HuH-7 (cell line): ENCODE measurements at places on chromosomes 2 and 18.

DNA sequence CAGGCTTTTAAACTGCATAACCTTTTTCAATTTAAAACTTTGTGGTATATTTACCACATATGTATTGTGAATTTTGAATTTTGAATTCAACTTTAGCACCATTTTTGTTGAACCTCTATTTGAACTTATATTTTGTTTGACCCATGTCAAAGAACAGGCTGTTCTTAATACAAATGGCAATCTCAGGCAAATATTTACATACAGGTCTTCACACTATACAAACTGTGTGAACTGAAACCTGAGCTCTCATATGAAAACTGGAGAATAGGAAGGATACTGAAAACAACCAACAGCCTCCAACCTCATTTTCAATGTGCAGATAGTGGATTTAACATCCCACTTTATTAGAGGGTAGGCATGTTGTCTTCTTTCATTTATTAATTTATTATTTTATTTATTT, 491.8 kb downstream of the KCNJ3 start:
- peak; percentile 13 for DNase-seq

GRCh38 chr2:164617466-164617865, 3.8 kb downstream of the GRB14 start:
- no peak for DNase-seq

DNA sequence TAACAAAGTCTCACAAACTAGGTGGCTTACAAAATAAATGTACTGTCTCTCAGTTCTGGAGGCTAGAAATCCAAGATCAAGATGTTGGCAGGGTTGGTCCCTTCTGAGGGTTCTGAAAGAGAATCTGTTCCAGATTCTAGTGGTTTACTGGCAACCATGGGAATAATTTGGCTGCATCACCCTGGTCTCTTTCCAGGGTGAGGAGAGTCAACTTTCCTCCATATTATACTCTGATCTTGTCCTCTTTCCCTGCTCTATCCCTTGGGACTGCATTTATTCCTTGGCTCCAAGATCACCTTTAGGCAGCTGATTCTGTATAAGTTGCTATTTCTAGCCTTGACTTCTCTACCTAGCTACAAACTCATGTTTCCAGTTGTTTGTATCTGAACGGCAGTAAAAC, 35.2 kb downstream of the SLC40A1 start:
- no peak for DNase-seq

DNA sequence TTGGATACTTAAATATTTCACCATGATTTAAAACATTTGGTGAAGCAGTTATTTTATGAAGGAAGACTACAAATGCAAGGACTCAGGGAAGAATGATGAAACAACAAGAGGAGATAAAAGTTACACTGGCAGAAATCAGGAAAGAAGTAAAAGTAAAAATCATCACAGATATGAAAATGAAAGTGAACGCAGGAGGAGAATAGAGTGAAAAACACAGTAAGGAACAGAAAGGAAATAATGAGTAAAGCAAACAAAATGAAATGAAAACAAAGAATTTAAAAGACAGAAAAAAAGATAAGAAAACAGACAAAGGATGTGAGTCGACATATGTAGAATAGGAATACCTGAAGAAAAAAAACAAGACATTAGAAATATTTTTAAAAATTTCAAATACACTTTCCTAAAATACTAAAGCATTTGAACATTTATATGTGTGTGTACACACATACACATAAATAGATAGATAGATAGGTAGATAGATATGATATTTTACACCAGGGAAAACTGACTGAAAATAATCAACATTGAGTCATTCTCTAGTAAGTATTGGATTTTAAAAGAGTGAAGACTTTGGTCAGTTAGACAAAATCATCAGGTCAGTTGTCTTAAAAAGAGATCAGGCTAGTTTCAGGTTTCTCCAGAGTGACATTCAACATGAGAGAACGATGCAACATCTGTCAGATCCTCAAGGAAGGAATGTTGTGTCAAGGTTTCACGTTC, 12.1 kb upstream of the KDSR start:
- no peak for DNase-seq

GRCh38 chr2:15919716-15920434, 20.5 kb upstream of the MYCN start:
- no peak for DNase-seq

- no peak for DNase-seq
Measured at GRCh38 chr2:74890711-74891110, 56.8 kb downstream of the HK2 start.

DNA sequence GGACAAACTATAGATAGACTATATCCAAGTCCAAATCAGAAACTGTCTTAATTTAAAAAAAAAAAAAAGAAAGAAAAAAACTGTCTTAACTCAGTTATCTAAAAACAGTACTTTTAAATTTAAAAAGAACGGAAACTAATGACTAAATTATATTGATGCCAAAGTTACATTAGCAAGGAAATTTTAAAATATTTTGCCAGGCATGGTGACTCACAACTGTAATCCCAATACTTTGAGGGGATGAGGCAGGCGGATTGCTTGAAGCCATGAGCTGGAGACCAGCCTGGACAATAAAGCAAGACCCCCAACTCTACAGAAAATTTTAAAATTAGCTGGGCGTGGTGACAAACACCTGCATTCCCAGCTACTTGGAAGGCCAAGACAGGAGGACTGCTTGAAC, 30.9 kb downstream of the MEMO1 start:
- no peak for DNase-seq

DNA sequence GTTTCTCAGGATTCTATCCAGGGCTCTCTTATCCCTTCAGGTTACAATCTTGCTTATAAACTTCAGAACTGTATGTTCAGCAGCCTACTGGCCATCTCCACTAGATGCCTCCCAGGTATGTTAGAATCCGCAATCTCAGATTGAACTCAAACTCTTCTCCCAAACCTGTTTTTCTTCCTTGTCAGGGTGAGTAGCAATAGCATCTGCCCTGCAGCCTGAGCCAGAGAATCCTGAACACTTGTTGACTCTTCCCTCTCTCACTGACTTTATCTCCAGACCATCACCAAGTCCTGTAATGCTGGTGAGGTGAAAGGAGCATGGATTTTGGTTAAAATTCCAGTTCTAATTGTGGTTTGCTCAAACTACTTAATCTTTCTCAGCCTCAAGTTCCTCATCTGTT, 82.6 kb upstream of the ALPP start:
- no peak for DNase-seq

DNA sequence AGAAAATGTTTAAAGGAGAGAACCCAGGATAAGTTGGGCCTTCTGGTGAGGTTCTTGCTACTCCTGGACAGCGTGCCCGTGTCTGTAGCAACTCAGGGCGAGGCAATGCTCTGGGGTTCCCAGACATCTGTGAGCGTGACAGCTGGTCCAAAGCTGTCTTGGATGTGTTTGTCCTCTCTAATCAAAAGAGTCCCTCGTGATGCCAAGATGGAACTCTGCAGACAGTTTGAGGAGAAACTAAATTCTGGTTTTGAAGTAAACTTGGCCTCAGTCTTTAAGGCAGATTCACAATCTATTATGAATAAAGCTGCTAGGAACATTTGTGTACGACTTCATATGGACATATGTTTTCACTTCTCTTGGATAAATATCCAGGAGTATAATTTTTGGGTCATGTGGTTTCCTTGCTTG, 47.3 kb downstream of the TMEM17 start:
- DNase-seq, result no peak

- DNase-seq, result no peak
Measured at GRCh38 chr2:151197184-151198108, 64.2 kb downstream of the RBM43 start.

DNA sequence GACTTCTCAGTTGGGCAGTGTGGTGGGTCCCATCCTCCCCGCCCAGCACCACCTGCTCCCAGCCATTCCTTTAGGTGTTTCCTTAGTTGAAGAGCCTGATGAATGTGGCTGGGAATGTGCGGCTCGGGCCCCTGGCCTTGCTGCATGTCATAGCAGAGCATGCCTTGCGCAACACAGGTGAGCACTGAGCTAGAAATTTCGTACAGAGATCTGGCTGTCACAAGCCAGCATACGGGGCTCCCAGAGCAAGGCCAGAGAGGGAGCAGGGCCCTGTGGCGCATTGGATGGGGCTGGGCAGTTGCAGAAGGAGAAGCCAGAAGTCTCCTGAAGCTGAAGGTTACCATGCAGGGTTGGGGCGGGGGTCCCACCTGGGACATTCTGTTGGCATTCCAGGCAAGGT, 129.7 kb downstream of the WDSUB1 start:
- no peak for DNase-seq

DNA sequence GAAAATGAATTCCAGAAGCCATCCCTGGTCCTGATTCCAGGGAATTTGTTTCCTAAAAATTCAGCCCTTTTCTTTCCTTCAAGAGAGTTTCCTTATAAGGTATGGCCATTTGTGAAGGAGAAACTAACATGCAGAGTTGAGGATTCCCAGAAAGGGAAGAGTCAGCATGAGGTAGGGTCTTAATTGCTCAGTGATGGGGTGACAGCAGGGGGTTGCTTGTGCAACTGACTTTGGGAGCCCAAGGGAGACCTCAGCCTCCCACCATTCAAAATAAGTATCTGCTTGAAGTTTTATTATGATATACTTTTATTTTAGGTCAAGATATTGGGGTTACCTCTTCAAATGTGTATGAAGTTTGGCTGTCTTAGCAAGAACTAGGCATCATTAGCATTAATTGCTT, 74.9 kb upstream of the CELF4 start:
- no peak for DNase-seq

DNA sequence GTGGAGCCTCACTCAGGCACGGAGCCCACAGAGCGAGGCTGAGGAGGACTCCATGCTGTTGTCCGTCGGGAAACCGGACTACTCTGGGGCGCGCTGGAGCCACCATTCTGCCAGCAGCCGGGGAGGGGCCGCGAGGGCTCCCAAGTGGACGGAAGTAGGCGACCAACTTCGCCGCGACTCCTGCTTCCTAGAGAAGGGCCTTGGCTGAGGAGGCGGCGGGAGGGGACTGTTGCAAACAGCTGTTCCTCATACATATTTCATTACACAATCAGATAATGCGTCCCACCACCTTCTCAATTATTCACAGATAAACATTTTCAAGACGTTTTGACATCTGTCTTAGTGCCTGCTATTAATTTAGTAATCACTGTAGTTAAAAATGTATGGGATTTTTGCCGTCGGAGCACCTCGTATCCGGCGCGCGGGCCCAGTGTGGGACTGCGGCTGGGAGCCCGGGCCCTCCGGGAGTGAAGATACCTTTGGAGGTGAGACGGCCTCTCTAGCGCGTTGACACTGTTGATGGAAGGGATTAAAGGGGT, 11.7 kb upstream of the SIX3 start:
- no peak for DNase-seq

GRCh38 chr2:44596537-44597320, 235.0 kb downstream of the CAMKMT start:
- DNase-seq, result no peak

DNA sequence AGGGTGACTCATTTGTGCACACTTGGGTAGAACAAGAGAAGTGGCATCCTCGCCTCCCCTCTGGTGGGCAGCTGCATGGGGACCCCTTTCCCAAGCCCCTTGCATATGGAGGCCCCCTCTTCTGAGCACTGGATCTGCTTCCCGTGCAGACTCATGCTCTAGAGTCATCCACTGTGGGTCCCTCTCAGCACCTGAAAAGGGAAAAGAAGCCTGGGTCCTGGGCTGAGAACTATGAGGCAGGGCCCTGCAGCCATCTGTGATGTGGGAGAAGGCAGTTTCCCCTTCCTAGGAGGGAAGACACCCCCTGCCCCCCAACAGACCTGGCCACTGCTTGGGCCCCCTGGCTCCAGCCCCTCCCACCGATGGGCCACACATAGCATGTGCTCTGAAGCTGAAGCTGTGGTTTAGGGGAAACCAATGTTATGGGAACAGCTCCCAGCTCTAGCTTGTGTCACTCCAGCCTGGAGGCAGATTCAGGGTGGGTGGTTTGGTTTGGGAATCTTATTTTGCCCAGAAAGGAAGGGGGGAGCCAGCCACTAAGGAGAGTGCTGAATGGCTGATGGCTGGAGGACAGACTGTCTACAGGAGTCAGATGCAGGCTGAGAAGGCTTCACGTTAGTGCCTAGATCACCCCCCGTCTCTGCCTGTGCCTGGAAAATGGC, 172.8 kb downstream of the GLI2 start:
- no peak for DNase-seq
